GOT3 (cell line): ENCODE measurements at places on chromosomes 4 and X.

- no peak for DNase-seq
Measured at GRCh38 chrX:134161162-134161561, 75.8 kb upstream of the CCDC160 start.

GRCh38 chr4:5712517-5712916 lies 1.5 kb downstream of the EVC start:
- no peak for DNase-seq

DNA sequence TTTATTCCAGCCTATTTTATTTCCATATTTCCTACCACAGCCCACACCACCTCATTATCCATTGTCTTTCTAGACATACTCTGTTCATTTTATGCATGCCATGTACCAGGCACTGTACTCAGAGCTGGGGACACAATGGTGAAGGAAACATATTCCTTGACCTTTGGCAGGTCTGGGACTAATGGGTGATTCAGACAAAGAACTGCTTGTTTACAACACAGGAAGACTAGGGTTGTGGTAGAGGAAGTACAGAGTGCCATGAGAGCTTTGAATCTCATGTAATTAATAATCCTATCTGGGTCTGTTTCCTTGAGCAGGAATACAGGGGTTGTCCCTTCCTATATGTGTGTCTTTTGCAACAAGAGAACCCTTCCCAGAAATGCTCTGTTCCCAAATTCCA lies 75.1 kb upstream of the NUDT10 start:
- no peak for DNase-seq

DNA sequence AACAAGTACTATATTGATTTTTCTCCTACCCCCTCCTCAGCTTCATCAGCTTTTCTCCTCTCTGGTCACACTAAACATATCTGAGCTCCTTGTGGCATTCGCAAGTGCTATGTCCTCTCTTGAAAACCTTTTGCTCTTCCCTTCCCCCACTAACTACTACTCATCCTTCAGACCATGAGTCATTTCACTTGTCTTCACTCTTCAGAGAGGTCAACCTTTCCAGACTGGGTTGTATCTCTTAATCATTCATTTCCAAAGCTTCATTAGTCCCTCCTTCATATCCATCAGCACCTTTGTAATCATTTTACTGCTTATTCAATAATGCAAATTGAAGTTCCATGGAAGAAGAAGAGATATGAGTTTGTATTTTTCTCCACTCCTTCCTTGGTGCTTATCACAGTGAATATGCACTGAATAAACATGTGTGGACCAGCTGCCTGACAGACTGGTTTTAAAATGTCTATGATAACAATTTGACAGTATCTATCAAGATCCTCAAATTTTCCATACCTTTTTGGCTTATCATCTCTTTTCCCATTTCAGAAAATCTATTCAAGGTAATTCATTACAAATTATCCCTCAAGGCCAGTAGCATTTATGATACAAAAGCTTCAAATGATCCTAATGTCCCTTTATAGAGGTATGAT lies 28.4 kb downstream of the DDX60L start:
- DNase-seq, result no peak

DNA sequence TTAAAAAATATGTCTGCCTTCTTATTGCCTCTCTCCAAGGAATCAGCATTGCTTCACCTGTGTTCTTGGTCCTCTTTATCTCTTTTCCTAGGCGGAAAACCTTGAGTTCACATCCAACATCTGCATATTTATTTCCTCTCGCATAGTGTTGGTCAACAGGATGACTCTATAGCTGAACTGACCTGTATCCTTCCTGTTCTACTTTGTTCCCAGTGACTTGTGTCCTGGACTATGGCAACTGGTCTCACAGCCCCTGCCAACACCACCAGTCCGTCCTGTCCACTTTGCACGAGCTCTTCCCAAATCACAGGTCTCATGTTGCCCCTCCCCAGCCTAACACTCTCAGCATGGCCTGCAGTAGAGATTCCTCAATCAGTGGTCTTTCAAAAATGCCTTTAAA lies 2.0 kb downstream of the DIPK2B start:
- DNase-seq, result no peak

- no peak for DNase-seq
Measured at GRCh38 chrX:17154001-17154400, 207.5 kb downstream of the REPS2 start.

DNA sequence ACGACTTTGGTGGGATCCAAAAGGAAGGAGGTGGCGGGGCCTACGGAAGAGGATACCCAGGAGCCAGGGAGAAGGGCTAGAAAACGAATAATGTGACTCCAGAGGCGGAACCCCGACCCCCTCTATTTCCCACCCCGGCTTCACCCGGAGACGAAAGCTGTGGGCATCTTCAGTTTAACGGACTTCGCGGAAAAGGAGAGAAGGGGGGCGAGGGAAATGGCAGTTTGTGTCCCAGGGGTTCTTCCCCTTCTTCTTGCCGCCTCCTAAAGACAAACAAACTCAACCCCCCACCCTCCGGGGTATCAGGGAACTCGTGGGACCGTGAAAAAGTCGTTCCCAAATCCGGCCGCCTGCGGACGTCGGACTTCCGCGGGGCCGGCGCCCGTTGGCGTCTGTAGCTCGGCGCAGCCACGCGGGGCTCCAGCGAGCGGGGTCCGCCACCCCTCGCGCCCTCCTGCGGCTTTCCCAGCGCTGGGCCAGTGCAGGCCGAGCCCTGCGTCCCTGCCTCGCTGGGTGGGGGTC lies 3.6 kb upstream of the LEF1 start:
- DNase-seq, result no peak

DNA sequence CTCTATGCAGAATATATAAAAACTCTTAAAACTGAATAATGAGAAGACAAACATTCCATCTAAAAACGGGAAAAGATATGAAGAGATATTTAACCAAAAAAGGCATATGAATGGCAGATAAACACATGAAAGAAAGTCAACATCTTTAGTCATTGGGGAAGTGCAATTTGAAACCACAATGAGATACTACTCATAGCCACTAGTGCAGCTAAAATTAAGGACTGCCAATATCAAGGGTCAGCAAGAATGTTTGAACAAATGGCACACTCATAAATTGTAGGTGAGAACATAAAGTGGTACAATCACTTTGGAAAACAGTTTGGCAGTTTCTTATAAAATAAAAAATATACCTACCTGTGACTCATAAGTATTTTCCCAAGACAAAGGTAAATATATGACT lies 534.9 kb upstream of the DIPK2B start:
- no peak for DNase-seq

DNA sequence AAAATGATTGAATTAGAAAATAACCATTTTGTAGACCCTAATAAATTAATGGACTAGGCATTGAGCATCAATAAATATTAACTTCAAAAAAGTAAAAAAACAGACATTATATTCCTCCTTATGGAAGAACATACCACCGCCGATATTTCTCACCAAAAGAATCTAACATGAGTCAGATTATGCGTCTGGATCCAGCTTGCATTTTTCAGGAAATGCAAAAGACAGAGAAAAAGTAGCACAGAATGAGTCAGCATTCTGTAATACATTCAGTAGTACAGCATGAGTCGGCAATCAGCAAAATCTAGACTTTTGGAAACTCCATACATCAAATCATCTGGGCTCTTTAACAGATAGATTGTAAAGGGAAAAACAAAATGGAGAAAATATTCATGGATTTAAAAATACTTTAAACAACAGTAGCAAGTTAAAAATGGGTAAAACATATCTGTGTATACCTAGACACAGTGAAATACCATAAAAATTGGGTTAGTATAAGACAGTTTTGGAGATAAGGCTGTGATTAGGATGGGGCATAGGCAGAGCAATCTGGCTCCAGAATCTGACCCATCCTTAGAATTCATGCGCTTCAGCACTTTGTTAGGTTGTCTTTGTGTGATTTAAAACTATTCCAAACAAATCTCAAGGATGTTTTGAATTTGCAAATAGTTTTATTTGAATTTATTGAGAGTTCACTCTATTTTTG lies 633.0 kb upstream of the FAM241A start:
- no peak for DNase-seq

GRCh38 chr4:131638781-131639180 lies 1510.3 kb upstream of the PCDH10 start:
- DNase-seq, result no peak

GRCh38 chrX:16981980-16982379 lies 35.5 kb downstream of the REPS2 start:
- no peak for DNase-seq

GRCh38 chr4:21733894-21734630 lies 214.5 kb downstream of the KCNIP4 start:
- DNase-seq, result no peak

DNA sequence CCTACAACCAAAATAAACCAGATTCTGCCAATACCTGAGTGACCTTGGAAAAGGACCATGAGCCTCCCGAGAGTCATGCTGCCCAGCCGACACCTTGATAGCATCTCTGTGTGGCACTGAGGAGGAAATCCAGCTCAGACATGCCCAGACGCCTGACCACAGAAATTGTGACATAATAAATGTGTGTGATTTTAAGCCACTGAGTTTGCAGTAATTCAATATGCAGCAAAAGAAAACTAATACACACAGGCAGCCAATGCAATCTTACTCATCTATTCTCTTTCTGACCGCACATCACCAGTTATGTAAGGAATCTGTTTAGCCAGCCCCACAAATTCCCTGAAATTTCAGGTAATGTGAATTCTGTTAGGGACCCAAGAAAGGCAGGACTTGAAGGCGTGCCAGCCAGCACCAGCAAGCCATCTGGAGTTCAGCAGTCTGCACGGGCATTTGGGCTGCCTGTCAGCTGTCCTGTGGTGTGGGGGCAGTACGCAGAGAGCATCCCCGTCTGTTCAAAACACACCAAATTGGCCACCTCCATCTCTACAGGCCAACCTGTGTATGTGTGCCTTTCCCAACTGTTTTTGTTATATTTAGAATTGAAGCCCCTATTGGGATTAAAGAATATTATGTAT lies 176.4 kb downstream of the NLGN4X start:
- no peak for DNase-seq
